NCI-H510A treated with DMSO at 0.1 percent for 48 hours (cell line): ENCODE measurements at places on chromosomes 16 and 17.

- peak; percentile 84 for DNase-seq
Observed at GRCh38 chr17:70017112-70017511, 57.9 kb upstream of the KCNJ16 start.

- DNase-seq: no peak
Observed at GRCh38 chr17:42670789-42671657, 5.8 kb downstream of the PLEKHH3 start.

DNA sequence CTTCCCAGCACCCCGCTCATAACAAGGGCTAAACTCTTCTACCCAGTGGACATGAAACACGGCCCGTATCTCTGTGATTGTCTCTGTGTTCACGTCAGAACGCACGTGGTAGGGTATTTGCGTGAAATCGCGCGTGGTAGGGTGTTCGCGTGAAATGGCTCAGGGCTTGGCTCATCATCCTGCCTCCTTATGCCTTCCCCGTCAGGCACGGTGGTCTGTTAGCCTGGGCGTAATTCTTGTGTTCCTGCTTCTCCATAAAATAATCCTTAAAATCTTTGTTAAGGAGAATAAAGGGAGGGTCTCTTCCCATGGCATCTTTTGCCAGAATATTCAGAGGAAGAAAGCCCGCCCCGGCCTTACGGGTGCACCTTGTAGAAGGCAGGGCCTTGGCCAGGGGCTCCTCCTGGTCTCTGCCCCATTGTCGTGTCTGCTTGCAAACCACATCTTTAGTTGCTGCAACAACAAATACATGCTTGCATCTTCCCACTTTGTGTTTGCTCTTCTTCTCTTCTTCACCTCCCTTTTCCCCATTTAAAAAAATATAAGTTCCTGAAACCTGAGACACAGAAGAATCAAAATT is 116.7 kb upstream of the CHMP6 start:
- no peak for DNase-seq

GRCh38 chr17:69796078-69796477 is 278.9 kb upstream of the KCNJ16 start:
- no peak for DNase-seq

GRCh38 chr17:38891441-38891840 is 21.6 kb downstream of the LASP1 start:
- no peak for DNase-seq

- DNase-seq: no peak
Observed at GRCh38 chr17:34710226-34710625, 130.8 kb downstream of the TMEM132E start.

DNA sequence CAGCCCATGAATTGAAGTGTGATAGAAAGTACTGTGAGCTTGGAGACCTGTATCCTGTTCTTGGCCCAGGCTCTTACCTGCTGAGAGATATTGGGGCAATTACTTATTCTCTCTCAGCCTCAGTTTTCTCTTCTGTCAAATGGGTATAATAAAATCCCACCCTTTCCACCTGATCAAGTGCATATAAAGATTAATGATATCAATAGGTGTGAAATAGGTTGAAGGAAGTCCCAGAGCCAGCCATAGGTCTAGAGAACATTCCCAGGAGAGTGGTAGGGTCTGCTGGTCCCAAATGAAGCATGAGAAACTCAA is 81.2 kb downstream of the GNAO1 start:
- DNase-seq: no peak

DNA sequence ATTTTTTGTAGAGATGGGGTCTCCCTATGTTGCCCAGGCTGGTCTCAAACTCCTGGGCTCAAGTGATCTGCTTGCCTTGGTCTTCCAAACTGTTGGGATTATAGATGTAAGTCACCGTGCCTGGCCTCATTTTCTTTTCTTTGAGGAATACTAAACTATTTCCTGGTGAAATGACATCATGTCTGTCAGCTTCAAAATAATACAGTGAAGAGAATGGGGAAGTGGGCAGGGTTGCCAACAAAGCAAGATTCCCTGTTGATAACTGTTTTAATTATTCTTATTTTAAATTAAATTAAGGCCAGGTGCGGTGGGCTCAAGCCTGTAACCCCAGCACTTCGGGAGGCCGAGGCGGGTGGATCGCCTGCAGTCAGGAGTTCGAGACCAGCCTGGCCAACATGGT is 21.1 kb downstream of the PIPOX start:
- no peak for DNase-seq

GRCh38 chr16:9681508-9681907 is 500.7 kb downstream of the GRIN2A start:
- DNase-seq: no peak

DNA sequence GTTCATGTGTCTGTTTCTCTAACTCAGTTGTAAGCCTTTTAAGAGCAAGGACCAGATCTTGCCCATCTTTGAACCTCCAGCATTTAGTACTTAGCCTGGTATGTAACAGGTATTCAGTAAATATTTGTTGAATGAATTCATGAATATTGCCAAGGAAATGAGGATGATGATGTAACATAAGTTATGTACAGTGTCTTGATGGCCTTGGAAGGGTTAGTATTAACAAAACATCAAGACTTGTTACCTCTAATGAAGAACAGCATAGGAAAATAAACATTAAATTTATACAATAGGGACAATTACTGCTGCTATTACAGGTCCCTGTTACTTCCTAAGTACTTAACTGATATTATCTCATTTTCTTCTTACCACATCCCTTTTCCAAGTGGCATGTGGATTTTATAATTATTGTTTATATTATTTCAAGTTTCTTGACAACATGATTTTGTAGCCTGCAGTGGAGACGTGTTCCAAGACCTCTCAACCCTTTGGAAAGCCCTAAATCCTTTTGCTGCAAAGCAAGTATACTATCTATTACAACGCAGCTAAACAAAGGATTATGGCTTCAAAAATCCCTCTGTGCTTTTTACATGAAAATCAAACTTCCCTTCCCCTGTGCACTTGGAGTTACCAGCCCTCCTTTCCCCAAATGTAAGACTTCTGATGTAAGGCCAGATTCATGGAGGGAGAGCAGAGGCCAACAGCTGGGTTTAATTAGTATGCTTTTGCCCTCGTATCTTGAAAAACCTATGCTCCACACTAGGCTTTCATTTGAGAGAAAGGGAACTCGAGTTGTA is 77.4 kb upstream of the SMIM36 start:
- no peak for DNase-seq

DNA sequence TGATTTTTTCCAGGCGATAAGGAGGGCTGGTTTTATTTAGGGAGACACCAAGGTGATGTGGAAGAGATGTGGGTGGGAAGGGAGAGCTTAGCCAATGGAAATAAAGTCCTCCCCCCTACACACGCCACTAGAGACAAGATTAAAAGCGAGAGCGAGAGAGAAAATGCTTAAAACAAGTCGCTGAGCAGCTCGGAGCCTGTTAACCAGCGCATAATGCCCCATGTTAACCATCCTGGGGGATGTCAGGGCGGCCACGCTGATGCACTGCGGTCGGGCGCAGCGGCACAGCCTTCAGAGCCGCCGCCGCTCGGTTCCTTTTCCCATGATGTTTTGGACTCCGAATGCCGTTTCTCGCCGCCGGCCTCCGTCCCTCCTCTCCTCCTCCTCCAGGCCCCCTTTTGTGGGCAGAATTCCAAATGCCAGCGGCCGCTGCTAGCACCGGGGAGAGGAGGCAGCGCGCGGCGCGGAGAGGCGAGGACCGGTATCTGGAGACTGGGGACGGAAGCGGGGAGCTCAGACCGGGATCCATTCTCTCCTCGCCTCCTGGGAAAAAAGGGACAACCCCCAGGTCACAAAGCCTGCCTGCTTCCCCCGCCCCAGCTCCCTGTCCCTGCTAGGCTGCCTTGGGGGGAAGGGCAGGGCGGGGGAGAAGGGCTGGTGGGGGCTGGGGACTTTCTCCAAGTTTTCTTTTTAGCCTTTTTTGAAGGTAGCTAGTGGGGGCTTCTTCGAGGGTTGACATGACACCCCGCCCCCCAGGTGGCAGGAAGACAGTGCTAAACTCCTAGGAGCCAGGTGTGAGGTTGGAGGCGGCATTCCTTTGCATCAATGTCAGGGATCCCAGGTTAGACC is 98.1 kb upstream of the CCL2 start:
- DNase-seq: no peak

DNA sequence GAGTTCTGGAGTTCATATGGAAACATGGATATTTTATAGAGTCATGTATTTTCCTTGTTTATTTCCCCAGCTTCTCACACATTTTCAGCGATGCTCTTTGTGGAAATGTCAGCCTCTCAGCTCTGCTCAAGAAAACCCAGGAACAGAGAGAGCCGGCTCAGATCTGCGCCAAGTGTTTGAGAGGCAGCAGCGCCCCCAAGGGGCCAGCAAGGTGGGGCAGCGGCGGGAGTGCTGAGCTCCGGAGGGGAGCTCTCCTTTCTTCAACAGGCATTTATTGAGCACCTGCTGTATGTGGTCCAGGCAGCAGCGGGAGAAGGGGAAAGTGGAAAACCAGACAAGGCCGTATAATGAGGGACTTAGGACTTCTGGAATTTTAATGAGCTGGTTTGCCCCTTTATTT is 421.1 kb upstream of the C16orf82 start:
- DNase-seq: no peak

- no peak for DNase-seq
Observed at GRCh38 chr17:76940295-76940694, 72.1 kb downstream of the MGAT5B start.

DNA sequence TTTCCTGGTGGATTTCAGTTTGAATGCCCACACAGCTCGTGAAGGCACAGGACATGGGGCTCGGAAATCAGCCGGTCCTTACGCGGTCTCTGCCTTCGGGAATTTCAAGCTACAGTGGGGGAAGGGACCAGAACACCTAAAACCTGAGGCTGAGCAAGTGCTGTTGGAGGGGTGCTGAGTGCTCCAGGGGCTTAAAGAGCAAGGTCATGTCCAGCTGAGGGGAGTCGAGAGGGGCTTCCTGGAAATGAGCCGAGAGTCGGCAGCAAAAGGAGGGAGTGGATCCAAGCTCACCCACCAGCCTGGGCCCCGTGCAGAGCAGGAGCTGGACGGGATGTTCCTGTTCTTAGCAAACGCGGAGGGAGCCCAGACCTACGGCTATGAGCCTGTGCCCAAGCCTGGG is 73.2 kb upstream of the RPL38 start:
- no peak for DNase-seq

GRCh38 chr16:12203780-12204351 is 227.3 kb downstream of the SNX29 start:
- no peak for DNase-seq

GRCh38 chr17:42687707-42688320 is 5.5 kb downstream of the CNTNAP1 start:
- DNase-seq: no peak

- no peak for DNase-seq
Observed at GRCh38 chr16:61892531-61892930, 143.7 kb downstream of the CDH8 start.

GRCh38 chr16:53773150-53773846 is 69.3 kb downstream of the FTO start:
- DNase-seq: peak; percentile 89

- DNase-seq: no peak
Observed at GRCh38 chr16:4320571-4321137, 4.8 kb downstream of the GLIS2 start.

DNA sequence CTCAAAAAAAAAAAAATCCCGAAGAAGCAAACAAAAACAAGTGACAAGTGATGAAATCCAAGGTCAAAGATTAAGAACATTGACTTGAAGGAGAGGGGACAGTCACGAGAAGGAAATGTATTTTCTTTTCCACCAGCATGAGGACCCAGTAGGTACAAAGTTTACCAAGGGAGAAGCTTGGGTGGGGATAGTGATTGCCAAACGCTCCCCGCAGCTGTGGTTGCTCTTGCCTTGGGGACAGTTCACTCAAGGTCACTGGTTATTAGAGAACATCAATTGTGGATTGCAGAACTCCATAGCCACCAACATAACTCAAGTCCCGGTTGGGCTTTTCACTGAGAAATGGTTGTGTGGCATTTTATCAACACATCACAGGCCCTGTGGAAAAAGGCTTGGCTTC is 27.0 kb downstream of the RSL1D1 start:
- no peak for DNase-seq

- no peak for DNase-seq
Observed at GRCh38 chr16:89581045-89581695, 5.6 kb downstream of the CPNE7 start.

DNA sequence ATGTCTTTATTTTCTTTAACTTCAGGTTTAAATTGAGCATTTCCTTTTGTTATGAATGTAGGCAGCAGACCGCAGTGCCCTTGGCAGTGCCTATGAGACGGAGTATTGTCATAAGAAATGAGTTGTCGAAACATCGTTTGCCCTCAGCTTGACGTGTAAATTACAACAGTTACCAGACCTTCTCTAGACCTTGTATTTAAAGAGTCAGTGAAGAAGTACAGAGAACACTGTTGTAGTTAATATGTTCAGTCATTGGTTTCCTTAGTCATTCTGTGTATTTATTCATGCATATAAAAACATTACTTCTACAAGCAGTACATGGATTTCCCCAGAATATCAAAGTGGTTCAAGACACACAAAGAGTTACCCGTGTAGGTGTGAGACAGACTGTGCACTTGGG is 19.0 kb downstream of the IRF8 start:
- no peak for DNase-seq

DNA sequence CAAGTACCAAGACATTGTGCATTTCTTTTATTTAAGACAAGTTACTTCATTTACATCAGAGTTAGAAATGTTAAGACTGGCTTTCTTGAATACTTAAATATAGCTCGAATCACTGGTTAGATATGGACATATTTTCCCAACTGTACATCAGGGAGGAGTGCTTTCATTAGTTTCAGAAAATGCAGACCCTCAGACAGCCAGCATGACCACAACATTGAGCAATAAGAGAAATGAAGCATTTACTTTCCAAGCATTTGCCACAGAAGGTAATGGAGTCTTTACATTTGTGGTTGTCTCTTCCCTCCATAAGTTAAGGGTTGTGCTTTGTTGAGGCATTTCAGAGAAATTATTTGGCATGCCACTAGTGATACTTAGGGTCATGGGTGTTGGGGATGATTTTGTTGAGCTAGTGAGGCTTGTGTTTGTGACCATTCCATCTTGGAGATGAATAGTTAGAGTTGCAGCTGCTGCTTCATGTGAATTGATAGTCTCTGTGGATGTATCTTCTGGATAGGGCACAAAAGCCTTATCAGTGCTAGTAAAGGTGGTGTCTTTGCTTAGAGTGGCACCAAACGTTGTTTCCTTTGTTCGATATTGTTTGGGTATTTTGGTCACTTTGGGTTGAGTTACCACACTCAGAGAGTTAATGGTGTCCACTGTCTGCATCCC is 2.1 kb downstream of the OMG start:
- no peak for DNase-seq
